ENCODE measurements at places on chromosomes 5 and 9.

DNA sequence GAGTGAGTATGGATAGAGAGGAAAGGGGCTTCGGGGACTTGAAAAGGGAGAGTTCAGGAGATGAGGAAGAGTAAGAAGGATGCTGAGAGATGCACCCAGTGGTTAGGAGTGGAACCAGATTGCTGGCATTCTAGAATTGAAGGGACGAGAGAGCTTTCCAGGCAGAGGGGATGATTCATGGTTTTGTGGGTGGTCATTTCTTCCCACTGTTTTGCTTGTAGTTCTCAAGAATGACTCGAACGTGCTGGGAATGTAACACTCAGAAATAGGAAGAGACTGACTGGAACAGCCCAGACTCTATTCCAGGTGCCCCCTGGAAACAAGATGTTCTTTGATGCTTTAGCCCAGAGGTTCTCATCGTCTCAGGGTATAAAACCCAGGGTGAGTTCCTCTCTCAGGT is 294.2 kb downstream of the ICE1 start:
- no peak for DNase-seq

GRCh38 chr5:139708877-139709581 is 60.9 kb downstream of the CXXC5 start:
- peak; percentile 34 for DNase-seq

- no peak for DNase-seq
Measured at GRCh38 chr5:90602681-90603080, 44.1 kb downstream of the ADGRV1 start.

- no peak for DNase-seq
Measured at GRCh38 chr9:89495824-89496560, 1.9 kb downstream of the SEMA4D start.

GRCh38 chr5:140041492-140042392 is 1.4 kb downstream of the NRG2 start:
- DNase-seq, result no peak

Measured in DMS153 (cell line).